RKO (cell line): ENCODE measurements at places on chromosomes 3 and 15.

DNA sequence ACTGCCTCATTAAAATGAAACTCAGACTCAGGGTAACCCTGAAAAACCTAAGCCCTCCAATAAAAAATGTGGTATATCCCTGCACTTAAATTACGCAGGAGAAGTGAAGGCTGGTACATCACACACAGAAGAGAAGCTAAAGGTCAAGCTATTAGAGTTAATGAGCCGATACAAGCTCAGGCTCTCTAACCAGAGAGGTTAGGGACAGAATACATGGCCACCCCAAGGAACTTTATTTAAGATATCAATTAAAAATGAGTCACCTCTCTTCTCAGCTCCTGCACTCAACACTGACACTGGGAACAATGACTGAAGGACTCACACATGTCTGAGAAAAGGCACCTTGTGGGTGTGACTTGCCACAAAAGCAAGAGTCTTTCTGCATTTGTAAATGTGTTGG lies 800.6 kb upstream of the CFAP20DC start:
- no peak for DNase-seq

DNA sequence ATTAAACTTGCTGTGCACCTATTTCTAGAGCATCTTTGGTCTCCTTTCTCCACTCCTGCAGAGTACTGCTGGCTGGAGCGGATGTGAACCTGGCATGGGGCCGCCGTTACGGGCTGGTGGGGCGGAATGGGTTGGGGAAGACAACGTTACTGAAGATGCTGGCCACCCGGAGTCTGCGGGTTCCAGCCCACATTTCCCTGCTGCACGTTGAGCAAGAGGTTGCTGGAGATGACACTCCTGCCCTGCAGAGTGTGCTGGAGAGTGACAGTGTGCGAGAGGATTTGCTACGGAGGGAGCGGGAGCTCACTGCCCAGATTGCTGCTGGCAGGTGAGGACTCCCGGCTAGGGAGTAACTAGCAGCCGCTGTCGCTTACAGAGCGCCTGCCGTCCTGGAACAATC lies 2.1 kb downstream of the ABCF3 start:
- DNase-seq = no peak

GRCh38 chr3:59440285-59441028 lies 390.6 kb upstream of the CFAP20DC start:
- no peak for DNase-seq

DNA sequence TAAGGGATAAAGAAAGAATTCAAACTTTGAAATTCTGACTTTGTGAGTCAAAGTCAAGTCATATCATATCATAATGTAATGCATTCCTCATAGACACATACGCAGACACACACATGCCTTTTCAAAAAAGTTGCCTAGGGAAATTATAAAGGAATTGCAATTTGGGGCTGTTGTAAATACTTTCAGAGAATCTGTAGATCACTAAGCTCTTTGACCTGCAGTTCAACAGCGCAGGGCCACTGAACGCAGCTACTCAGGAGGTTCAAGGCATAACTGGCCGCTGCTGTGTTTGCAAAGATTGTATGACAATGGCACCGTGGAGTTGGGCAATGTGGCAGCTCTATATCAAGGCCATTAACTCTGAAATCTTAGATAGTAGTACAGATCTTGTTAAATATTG lies 188.4 kb upstream of the THRB start:
- DNase-seq = no peak

DNA sequence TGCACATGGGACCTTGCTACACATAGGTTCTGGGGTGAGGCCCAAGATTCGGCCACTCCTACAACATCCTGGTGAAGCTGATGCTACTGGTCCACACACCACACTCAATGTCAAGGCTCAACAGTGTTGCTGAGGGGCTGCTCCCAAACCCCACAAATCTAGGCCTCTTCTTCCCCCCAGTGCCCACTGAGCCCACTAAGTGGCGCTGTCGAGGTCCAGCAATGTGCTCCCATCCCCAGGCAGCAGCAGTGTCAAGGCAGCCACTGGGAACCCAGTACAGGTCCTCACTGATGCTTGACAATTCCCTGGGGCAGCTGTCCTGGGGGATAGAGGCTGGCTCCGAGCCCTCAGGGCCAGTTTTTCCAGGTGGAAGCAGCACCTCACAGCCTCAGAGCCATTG lies 21.5 kb downstream of the SCN5A start:
- no peak for DNase-seq

- no peak for DNase-seq
These were observed 88.2 kb upstream of the CTDSPL start for GRCh38 chr3:37773471-37773870.

DNA sequence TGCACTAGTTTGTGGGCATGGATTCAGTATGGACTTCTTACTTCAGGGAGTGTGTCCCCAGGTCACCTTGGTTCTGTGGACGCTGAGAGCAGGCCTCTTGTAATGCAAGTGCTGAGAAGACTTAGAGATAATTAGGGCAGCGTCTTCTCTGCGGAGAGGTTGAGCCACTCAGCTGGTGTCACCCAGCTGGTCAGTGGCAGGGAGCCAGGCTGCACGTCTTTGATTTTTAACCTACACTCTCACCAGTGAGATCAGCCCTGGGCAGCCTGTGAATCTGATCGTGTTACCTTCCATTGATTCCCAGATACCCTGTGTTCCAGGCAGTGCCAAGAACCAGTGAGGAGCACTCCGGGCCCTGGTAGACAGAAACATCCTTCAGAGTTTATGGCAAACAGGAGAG lies 92.6 kb downstream of the SLCO3A1 start:
- DNase-seq = no peak

DNA sequence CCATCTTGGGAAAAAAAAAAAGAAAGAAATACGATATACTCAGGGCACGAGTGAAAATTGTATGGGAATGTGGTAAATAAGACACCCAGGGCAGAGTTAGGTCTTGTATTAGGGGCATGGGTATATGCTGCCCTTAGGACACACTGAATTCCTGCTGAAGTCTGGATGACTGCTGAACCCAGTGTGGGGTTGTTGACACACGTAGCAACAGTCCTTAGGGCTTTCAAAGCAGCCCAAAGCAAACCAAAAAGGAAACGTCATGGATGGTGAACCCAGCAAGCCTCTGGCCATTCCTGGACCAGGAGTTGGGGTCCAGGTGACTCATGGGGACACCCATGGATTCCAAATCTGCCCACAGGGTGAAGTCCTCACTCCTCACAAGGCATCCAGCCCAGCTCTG lies 27.1 kb upstream of the SEMA3F start:
- no peak for DNase-seq

DNA sequence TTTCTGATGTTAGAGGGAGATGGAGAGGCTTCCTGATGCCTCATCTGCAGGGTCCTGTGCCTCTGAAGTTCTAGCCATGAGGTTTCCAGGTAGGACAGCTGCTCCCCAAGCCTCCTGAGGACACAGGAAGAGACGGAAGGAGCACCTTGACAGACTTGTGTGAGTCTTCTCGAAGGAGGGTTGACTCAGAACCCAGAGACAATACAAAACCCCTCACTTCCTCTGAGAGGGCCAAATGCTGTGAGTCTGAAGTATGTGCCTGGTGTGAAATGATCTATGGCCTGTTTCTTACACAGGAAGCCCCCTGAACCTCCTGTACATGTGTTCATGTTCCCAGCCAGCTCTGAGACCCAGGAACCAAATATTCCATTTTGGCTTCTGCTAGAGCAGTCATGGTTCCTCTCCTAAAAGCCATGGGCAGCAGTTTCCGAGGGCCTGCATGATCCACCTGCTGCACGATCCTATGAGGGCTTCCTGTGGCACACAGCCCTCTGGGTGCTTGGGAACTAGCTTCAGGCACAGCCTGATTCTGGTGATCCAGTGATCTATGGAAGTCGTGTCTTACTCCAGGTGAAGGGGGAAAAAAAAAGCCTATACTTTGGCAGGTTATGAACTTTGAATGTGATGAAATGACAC lies 62.2 kb downstream of the AAGAB start:
- DNase-seq = no peak
